Esophagus muscularis mucosa (tissue), 4 donors: ENCODE measurements at places on chromosomes 2 and 18. TPM values are rescaled to one million over a fixed set of nuclear protein-coding genes. Genes with fewer than 3 reads are reported as not detected.

- H3K27me3 ChIP-seq = no peaks in the 10 kb centered on the region
- H3K4me1 ChIP-seq = no peaks in the 10 kb centered on the region
- H3K4me3 ChIP-seq = no peak overlapping the region
- no peaks in the 10 kb centered on the region for H3K36me3 ChIP-seq
- no peak overlapping the region for H3K27ac ChIP-seq
These were observed 107.8 kb downstream of the MBD2 start for GRCh38 chr18:54116541-54117257.

DNA sequence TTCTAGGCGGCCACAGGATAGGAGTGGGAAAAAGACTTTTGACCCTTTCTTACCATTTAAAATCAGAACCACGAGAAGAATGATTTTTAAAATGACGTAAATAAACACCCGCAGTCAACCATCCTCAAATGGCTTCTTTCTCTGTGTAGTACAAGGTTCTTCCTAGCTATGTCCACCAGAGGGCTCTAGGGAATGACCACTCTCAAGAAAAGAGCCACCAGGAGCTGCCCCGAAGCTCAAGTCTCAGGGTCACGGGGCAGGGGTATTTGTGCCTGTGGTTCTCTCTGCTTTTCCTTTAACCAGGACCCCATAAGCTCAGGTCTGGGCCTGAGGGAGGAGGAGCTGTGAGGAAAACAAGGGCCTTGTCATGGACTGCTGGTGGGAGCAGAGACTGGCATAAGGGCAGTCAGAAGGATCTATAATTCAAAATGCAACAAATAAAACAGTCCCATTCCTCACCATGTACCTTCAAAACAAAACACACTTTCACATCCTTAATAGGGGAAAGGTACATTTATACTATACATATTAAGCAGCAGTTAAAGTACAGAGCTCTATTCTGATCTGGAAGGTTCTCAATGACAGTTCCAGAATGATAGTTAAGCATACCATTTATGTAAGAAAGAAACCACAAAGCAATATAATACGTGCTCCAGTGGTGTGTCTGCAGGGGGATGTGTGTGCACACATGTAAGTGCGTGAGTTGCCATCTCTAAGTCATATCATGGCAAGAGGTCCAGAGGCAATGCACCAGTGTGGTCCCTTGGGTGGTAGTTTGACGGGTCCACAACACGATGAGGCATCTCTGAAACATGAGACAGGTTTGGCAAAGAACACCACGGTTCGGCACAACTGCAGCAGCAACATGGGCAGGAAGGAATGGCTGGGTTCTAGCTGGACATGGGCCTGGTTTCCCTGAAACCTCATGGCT lies 18.6 kb downstream of the LYPD1 start:
- H3K4me3 ChIP-seq = no peak overlapping the region
- H3K27ac ChIP-seq = no peak overlapping the region
- no peaks in the 10 kb centered on the region for H3K36me3 ChIP-seq
- DNase-seq = no peak
- no peaks in the 10 kb centered on the region for H3K4me1 ChIP-seq

- no peak overlapping the region for H3K27ac ChIP-seq
- DNase-seq = no peak
- H3K4me3 ChIP-seq = no peak overlapping the region
- no peaks in the 10 kb centered on the region for H3K36me3 ChIP-seq
- peaks cover 11% of the 10 kb centered on the region for H3K4me1 ChIP-seq
These were observed 359.7 kb downstream of the MBD2 start for GRCh38 chr18:53864770-53865169.

DNA sequence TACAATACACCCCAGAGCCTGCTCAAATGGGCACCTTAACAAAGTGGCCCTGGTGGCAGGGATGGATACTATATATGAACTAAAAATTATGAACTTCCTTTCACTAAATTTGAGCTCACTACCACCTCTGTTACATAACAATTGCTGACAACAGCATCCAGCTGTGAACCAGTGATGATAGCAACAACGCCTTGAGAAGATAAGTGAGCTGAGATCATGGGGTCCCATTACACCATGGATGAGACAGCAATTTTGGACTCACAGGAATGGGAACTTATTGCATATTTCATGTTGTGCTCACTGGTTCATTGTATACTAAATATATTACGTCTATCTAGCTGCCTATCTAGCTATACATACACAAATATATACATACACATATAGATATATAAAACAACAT lies 16.9 kb upstream of the ALMS1 start:
- DNase-seq = no peak
- no peaks in the 10 kb centered on the region for H3K27me3 ChIP-seq
- no peaks in the 10 kb centered on the region for H3K36me3 ChIP-seq
- H3K27ac ChIP-seq = no peak overlapping the region

DNA sequence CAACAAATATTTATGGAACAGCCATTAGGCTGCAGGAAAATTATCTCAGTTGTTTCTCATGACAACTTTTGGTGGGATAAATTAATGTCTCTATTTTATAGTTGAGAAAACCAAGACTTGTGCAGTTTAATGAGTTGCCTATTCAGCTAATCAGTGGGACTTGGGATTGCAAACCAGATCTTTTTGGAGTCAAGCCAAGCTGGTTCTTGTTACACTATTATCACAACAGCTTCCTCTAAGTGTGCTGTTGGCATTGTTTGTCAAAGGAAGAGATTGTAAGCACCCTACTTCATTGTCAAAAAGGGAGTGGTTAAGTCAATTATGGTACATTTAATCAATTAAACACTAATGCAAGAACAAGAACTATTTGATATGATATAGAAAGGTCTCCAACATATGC lies 119.2 kb downstream of the PAX3 start:
- H3K4me1 ChIP-seq = no peaks in the 10 kb centered on the region
- H3K27ac ChIP-seq = no peak overlapping the region
- H3K4me3 ChIP-seq = no peak overlapping the region
- DNase-seq = no peak
- peaks cover 3% of the 10 kb centered on the region for H3K27me3 ChIP-seq

DNA sequence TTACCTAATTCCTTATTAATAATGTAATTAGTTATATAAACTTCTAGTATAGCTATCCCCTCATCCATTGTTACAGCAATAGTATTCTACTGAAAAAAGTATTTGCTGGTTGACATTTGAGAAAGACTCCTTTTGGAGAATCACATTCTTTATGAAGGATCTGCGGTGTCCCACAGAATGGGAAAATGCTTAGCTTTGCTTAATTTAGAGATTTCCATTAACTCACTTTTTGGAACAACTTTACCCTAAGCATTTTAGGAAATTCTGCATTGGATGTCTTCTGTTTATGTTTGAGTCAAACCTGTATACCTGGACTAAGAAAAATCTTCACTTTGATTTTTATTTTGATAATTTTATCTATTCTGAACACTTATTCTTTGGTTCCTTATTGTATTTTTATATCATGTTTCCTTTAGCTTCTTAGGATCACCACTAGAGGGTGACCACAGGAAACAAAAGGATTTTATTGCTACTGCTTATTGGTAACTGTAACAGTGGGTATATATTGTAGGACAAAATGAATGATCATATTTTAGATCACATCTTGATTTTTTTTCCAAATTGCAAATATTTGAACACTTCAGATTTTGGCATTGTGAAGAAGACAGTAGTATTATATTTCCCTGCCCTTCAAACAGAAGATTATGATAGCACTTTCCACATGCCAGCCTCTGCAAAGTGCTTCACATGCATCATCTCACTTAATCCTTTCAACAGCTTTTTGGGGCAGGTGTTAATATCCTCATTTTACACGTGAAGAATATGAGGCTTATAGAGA lies 79.6 kb downstream of the MIB1 start:
- H3K27me3 ChIP-seq = no peaks in the 10 kb centered on the region
- peaks cover 20% of the 10 kb centered on the region for H3K36me3 ChIP-seq
- no peak overlapping the region for H3K27ac ChIP-seq
- DNase-seq = no peak
- no peaks in the 10 kb centered on the region for H3K4me1 ChIP-seq
- no peak overlapping the region for H3K4me3 ChIP-seq

DNA sequence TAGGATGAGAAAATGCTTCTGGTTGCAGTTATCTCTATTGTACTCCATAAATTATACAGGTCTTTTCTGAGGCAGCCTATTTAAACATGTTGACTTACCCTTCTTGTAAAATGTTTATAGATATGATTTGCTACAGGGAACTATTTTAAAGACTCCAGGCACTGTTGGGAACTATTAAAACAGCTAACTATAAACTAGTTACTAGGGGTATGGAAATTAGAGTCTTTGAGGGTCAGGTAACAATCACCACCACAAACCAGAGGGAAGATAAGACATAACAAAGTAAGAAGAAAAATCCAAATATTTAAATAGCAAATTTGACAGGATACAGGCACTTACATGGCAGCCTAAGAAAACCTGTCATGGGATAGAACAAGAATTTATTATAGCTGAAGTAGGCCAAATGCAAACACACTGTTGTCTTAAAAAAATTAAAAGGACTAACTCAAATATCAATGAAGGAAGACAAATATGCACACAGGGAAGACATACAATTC lies 251.0 kb upstream of the CWC22 start:
- H3K36me3 ChIP-seq = no peaks in the 10 kb centered on the region
- H3K27ac ChIP-seq = no peak overlapping the region
- no peaks in the 10 kb centered on the region for H3K27me3 ChIP-seq
- H3K4me1 ChIP-seq = no peaks in the 10 kb centered on the region
- H3K4me3 ChIP-seq = no peak overlapping the region

GRCh38 chr18:55400590-55401541 lies 187.1 kb downstream of the TCF4 start:
- peak overlapping the region; percentile 43 for H3K4me3 ChIP-seq
- no peaks in the 10 kb centered on the region for H3K27me3 ChIP-seq
- H3K27ac ChIP-seq = peak overlapping the region; percentile 66
- no peak for DNase-seq
- no peaks in the 10 kb centered on the region for H3K36me3 ChIP-seq

DNA sequence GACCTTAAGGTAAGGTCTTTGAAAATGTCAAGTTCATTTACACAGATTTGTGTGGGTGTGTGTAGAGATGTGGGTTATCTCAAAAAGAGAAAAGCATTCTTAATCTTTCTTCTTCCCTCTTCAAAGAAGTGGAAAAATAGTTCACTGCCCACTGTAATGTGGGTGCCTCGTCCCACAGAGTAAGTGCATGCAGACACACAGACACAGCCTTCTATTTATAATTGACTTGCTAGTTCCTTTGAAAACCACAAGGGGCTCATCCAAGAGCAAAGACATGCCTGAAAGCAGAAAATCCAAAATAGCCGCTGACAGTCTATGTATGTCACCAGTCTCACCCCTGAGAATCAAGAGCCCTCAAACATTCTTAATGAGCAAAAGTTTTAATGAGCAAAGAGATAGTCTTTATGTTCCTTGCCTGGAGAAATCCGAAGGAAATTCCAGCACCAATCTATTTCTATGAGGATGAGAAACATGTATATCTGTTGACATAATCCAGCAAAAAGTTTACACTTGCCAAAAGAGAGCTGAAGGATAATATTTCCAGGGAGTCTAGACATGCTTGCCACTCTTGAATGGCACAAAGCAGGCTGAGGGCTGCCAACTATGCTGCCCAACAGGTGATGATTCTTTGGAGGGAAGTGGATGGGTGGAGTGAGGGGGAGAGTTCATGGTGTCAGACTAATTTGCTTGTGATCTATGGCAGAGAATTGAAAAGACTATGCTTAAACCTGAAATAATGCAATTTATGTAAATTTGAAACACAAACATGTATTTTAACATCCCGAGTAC lies 93.9 kb downstream of the ACVR1 start:
- no peak overlapping the region for H3K4me3 ChIP-seq
- no peak for DNase-seq
- H3K36me3 ChIP-seq = no peaks in the 10 kb centered on the region
- no peaks in the 10 kb centered on the region for H3K27me3 ChIP-seq
- peaks cover 62% of the 10 kb centered on the region for H3K4me1 ChIP-seq
- H3K27ac ChIP-seq = no peak overlapping the region

GRCh38 chr2:159185401-159186130 lies 100.9 kb downstream of the WDSUB1 start:
- peaks cover 5% of the 10 kb centered on the region for H3K4me1 ChIP-seq
- H3K4me3 ChIP-seq = no peak overlapping the region
- peaks cover 70% of the 10 kb centered on the region for H3K36me3 ChIP-seq
- H3K27me3 ChIP-seq = no peaks in the 10 kb centered on the region

CXXC1 gene
- total RNA-seq = 43.2 TPM

DNA sequence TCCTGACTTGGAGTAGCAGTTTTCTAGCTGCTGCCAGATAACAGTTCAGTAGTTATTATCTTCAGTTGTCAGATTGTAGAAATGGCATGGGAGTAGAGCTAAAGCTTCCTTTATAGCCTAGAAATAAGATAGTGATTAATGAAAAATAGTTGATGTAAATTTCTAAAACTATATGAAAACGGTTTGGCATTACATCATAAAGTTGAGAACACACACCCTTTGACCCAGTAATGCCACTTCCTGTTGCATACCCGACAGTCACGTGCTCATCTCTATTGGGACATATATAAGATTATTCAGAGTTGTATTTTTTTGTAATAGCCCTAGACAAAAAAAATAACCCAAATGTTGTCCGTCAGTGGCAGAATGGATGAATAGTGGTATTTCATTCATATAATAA lies 39.4 kb upstream of the ASB1 start:
- no peak overlapping the region for H3K4me3 ChIP-seq
- H3K27ac ChIP-seq = no peak overlapping the region
- H3K4me1 ChIP-seq = peaks cover 30% of the 10 kb centered on the region
- no peaks in the 10 kb centered on the region for H3K36me3 ChIP-seq
- H3K27me3 ChIP-seq = no peaks in the 10 kb centered on the region

DNA sequence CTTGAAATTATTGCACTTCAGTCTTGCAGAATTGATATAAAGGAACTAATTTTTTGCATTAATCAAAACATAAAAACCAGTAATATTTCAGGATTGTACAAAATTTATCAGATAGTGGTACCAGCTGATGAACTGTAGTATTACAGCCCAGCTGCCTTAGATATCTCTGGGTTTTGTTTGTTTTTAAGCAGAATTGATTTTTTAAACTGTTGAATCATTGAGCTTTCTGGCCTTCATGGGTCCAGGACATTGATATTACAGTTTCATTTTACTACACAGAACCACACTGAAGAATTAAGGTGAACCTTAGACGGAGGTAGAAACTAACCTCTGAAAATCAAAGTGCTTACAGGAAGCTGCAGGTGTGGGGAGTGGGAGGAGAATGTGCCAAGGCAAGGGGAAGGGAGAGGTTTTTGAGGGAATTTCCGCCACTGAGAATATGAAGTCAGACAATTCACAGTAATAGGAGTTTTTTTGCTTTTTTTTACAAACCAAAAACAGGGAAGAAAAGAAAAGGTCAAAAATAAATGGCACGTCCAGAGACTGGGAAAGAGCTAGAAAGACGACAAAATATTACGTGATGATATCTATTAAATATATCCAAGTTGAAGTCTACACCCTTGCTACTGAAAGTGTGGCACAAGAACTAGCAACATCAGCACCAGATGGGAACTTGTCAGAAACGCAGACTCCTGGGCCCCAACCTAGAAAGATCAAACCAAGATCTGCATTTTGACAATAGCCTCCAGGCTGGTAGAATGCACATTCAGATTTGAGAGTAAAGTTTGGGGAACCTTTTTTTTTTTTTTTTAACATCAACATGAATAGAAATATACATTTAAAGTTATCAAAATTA lies 40.8 kb upstream of the SPAG16 start:
- no peak for DNase-seq
- H3K4me1 ChIP-seq = no peaks in the 10 kb centered on the region
- no peak overlapping the region for H3K4me3 ChIP-seq

- H3K27ac ChIP-seq = no peak overlapping the region
- no peak for DNase-seq
- no peaks in the 10 kb centered on the region for H3K4me1 ChIP-seq
- no peaks in the 10 kb centered on the region for H3K36me3 ChIP-seq
- H3K27me3 ChIP-seq = no peaks in the 10 kb centered on the region
These were observed 517.5 kb upstream of the SPHKAP start for GRCh38 chr2:228698963-228699362.

POTEJ gene
- total RNA-seq = not detected

- no peak overlapping the region for H3K27ac ChIP-seq
- no peak for DNase-seq
- H3K27me3 ChIP-seq = no peaks in the 10 kb centered on the region
- peaks cover 9% of the 10 kb centered on the region for H3K4me1 ChIP-seq
- H3K4me3 ChIP-seq = no peak overlapping the region
These were observed 173.3 kb upstream of the MGAT5 start for GRCh38 chr2:134080386-134081089.

REG3A gene
- not detected for total RNA-seq
